ENCODE measurements at places on chromosomes 2 and 18.

DNA sequence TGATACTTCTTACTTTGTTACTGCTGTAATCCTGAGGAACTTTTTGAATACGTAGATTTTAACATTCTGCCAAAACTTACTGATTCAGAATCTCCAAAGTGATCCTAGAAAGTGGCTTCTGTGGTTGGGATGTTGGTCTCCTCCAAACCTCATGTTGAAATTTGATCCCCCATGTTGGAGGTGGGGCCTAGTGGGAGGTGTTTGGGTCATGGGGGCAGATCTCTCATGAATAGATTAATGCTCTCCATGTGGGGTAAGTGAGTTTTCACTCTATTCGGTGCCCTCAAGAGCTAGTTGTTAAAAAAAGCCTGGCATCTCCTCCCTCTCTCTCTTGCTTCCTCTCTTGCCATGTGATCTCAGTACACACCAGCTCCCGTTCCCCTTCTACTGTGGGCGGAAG, 329.9 kb downstream of the HRH4 start:
- DNase-seq = no peak

GRCh38 chr2:233819884-233820773, 34.2 kb downstream of the HJURP start:
- no peak for DNase-seq

GRCh38 chr2:1156059-1156458, 205.4 kb downstream of the SNTG2 start:
- DNase-seq = no peak

GRCh38 chr2:11757101-11757500, 10.7 kb downstream of the LPIN1 start:
- no peak for DNase-seq

- DNase-seq = no peak
These were observed 83.4 kb downstream of the ZFP36L2 start for GRCh38 chr2:43142921-43143438.

GRCh38 chr2:236935631-236936445, 149.9 kb upstream of the COPS8 start:
- no peak for DNase-seq

- DNase-seq = no peak
These were observed 57.7 kb downstream of the EMX1 start for GRCh38 chr2:72975017-72975416.

DNA sequence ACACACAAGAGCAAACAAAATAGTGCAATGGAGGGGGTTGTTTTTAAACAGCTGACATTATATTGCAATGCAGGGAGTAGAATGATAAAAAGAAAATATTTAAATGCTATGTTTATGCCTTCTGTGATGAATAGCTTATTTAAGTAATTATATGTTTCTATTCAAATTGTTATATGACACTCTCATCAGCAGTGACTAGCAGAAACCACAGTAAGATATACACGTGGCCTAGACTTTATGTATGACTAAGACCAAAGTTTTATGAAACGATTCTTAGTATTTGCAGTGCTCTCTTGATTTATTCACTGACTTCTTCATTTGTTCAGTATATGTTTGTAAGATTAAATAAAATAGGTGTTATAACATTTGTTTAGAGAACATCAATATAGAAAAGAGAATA, 26.1 kb upstream of the C1D start:
- DNase-seq = no peak

DNA sequence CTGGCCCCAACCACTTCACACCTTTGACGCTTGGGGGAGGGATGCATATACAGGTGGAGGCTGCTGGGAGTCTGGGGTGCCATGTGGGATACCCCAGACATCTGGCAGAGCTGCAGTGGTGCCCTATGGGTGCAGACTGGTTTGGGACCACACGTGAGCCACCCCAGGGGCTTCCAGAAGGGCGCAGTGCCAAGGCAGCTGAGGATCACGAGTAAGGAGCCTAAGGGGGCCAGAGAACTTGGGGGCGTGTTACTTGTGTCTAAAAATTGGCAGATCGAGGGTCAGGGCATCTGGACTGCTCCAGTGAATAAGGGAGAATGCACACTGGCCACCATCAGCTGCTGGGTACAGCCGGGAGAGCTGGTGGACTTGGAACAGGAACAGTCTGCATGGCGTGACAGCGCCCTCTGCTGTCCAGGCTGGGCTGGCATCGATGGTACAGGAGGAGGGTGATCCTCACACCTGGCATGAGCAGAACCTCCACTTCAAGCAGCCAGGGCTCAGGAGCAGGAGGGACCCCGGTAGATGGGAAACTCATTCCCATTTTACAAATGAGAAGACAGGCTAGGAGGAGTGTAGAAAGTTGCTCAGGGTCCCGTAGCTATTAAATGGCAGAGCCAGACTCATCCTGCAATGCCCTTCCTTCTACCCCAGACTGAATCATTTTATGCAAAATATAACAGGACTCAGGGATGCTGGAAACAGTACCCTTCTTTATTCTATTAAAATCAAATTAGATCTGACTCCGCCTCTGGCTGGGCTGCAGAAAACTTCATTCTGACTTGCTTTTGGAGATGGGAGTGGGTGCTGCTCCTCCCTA, 60.4 kb downstream of the ATOH8 start:
- DNase-seq = peak; percentile 87

DNA sequence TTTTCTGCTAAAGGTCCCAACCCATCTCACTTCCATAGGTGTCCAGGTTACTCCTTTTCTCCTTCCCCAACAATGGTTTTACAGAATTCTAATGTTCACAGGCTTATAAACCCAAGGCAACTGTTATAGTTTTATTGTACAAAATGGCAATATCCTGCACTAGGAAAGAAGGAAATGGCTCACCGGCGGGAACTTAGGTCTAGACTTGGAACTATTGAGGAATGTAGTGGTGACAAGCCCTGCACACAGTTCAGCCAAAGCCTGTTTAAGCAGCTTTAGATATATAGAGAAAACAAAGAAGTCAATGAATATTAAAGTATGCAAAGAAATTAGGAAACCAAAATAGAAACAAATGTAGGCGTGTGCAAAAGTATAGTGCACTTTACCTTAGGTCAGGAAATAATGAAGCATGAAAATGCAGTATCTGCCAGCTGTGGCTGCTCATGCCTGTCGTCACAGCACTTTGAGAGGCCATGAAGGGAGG, 22.7 kb upstream of the KCNG3 start:
- no peak for DNase-seq

DNA sequence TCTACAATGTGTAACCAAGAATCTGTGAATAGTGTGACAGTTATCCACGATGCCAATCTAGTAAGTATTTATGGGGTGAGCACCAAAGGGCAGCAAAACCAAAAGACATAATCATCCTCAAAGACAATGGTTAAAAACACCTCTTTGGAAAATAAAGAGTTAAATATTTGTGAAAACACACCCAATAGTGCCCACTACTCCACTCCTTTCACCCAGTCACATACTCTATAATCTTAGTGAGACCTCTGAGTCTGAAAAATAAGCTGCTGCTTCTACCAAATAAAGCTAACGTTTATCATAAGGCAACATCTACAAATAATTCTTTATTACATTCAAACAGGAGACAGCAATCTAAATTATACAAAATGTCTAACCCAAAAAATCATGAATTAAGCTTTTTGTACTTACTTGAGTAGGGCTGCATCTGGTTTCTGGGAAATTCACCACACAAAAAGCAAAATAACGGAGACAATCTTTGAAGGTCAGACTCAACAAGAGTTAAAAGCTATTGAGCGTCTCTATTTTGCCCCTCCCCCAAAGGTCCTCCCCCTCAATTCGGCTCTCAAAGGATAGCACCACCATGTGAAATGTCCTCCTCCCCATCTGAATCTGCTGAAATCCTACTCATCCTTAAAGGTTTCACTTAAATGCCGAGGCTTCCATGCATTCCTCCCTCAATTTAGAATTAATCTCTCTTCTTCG, 2.0 kb downstream of the RAPH1 start:
- no peak for DNase-seq

- DNase-seq = no peak
These were observed 141.1 kb downstream of the CCBE1 start for GRCh38 chr18:59555995-59556659.

GRCh38 chr2:165621086-165621560, 151.6 kb downstream of the CSRNP3 start:
- DNase-seq = no peak

GRCh38 chr2:1886405-1886992, 142.2 kb upstream of the PXDN start:
- peak; percentile 68 for DNase-seq

DNA sequence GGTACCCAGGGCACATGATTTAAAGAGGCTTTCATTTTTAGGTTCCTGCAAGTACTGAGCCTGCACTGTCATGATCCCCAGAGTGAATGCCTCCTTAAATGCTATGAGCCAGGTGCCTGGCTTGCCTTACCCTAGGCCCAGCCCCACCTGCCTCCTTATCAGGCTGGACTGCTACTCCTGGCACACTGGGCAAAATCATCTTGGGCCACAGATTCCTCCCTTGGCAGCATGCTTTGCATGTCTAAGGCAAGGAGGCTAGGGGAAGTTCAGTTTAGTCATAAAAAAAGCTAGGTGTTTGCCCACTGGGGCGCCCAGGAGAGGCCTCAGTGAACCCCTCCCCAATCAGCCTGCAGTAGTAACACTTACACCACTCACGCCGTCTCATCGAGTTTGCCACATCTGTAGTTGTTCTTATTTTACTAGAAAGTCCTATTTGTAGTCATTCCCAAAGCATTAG, 45.1 kb downstream of the LBH start:
- DNase-seq = no peak

GRCh38 chr2:225091336-225091735, 49.1 kb upstream of the DOCK10 start:
- DNase-seq = no peak

DNA sequence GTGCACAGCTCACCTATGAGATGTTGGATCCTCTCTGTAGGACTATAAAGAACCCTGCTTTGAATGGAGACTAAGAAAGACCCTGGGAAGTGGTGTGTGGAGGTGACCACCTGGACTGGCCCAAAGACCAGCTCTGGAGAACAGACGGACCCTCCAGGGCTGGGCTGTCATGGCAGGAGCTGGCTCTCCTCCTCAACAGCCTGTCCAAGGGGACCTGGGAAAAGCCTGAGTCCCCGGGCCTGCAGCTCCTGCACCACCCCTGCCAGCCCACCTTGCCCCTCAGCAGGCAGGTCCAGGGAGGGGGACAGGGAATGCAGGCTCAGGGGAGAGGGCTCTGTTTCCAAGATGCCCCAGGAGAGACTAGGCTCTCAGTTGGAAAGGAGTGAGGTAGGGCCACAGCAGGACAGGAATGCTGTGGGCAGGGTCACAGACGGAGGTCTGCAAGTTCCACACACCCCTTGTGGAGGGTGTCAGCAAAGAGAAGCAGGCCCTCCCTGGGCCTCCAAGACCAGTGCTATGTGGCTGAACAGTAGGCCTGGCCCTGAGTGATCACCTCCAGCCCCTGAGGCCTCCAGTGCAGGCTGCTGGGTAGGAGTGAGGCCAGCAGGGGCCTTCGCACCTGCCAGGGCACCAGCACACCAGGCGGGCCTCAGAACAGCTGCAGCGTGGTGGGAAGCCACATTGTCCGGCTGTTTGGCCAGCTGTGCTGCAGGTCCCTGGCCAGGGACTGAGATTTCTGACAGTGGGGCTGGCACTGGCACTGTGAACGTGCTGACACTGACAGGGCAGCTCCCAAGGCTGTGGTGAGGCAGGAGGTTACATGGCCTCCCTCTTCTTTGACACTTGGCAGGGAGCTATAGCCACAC, 86.4 kb upstream of the OTOS start:
- DNase-seq = no peak

DNA sequence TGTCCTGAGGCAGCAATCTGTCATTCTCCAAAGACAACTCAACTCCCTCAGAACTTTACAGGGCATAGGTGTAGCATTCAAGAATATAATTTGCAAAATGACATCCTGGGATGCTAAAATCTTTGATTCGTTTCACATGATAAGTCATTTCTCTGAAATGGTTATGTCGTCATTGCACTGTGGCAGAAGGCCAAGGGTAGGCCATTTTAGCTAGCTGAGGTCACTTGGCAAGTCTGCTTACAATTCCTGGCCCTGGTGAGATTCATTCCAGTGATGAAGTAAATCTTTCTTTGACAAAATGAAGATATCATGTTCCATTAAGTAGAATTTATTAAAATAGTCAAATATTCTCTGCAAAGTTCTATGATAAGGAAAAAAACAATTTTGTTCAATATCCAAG, 1410.3 kb upstream of the LRRTM1 start:
- DNase-seq = no peak

GRCh38 chr2:223894968-223895367, 50.2 kb downstream of the WDFY1 start:
- no peak for DNase-seq

- DNase-seq = no peak
These were observed 899.3 kb downstream of the TRIB2 start for GRCh38 chr2:13616059-13616458.

- DNase-seq = no peak
These were observed 85.8 kb downstream of the TCF4 start for GRCh38 chr18:55501982-55502710.

DNA sequence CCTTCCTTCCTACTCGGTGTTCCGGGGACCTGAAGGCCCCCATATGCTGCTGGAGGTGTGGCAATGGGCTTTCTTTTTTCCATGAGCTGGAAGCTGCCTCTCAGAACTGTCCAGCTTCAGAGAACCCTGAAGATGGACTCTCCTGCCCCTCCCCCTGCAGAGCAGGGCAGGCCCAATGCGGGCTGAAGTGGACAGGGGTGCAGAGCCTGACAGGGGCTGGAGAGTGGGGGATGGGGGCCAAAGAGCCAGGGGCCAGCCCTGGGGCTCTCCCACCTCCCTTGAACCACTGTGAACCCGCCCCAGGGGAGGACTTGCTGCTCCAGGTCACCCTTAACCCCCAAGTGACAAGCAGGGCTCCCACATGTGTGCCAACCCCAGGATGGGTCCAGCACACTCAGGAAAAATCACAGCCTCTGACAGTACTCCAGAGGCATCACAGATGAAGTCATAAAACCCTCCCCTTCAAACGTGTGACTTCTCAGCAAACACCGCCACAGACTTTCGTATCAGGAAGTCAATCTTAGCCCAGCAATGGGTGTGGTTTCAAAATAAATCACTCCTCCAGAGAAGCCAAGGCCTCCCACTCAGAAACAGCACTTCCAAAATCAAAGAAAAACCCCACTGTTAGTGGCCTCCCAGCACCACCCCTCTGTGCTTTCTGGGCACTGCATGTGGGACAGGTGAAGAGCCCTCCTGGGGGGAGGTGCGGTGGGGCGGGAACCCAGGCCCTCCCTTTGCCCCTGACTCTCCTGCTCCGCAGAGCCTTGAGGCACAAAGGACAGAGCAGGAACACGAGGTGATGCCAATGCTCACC, 135.8 kb downstream of the HDAC4 start:
- no peak for DNase-seq
